ENCODE measurements at places on chromosomes 16 and 17.

GRCh38 chr16:38941-39892 lies 14.2 kb downstream of the POLR3K start:
- DNase-seq = no peak

GRCh38 chr17:40167685-40168261 lies 9.5 kb upstream of the RAPGEFL1 start:
- DNase-seq = no peak

DNA sequence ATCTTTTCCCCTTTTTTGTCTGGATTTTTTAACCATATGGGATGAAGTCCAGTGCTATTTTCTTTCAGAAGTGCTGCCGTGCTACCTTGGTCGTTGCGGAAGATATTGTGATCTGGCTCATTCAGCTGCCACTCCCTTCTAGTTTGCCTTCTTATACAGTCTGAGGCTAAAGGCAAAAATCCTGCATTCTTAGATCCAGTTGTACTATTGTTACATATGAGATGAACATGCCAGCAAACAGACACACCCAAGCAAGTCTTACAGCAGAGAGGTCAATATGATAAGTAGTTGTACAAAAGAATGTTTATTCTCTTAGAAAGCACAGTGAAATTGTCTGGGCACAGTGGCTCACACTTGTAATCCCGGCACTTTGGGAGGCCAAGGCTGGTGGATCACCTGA lies 108.0 kb upstream of the COX10 start:
- DNase-seq = no peak

- no peak for DNase-seq
Observed at GRCh38 chr17:73705594-73705993, 61.3 kb upstream of the SDK2 start.

DNA sequence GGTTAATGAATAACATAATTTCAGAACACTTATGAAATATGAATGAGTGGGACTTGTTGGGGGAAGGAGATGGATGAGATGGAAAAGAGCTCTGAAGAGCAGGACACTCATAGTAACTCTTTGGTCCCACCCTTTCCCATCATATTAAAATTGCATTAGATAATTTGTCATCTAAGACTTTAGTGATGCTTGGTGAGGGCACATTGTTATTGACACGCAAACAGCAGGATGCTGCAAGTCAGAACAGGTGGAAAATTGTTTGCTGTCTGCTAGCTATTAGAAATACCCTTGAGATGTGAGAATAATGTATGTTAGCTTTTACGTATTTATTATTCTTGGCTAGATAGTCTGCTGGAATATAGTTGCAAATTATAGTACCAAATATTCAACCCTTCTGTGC lies 75.7 kb downstream of the TANC2 start:
- DNase-seq = no peak

- DNase-seq = no peak
Observed at GRCh38 chr16:84610376-84610775, 7.5 kb downstream of the COTL1 start.

GRCh38 chr17:76079956-76080767 lies 1.2 kb downstream of the ZACN start:
- DNase-seq = no peak

DNA sequence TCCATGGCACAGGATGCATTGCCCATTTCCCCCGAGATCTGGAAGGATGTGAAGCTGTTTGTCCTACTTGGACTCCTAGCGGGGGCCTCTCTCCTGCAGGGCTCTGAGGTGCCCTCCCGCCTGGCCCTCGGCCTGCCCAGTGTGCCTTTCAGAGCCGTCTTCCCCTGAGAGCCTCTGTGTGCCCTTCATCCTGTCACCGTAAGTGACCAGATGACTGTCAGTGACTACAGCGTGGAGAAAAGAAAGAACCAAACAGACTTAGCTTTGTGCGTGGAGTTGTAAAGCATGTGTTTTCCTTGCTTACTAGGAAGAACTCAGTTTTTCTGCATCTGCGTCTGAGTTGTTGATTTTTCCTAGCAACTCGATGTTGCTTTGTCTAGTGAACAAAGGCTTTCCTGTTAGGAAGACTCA lies 56.1 kb downstream of the BANP start:
- DNase-seq = no peak

- no peak for DNase-seq
Observed at GRCh38 chr16:24151482-24151939, 104.6 kb upstream of the CACNG3 start.

- DNase-seq = no peak
Observed at GRCh38 chr17:63697341-63698286, 2.3 kb downstream of the LIMD2 start.

GRCh38 chr16:66207883-66208265 lies 158.6 kb upstream of the CDH5 start:
- no peak for DNase-seq

DNA sequence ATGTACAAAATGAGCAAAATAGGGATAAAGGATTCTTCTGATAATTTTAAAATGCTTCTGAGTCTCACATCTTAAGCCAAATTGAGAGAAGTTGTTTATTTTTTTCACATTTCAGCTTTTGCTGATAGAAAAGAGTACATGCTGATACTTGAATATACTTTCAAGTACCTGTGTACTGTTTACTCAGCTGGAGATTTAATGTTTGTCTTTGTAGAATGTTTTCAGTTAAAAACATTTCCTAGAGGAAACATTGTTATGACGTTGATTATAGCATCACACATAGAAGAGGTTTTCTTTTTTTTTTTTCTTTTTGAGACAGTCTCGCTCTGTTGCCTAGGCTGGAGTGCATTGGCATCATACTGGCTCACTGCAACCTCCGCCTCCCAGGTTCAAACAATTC lies 19.7 kb downstream of the ESRP2 start:
- DNase-seq = no peak

GRCh38 chr17:1486802-1487695 lies 5.4 kb downstream of the MYO1C start:
- DNase-seq = no peak

GRCh38 chr16:57003439-57004386 lies 14.4 kb downstream of the NLRC5 start:
- DNase-seq = no peak

DNA sequence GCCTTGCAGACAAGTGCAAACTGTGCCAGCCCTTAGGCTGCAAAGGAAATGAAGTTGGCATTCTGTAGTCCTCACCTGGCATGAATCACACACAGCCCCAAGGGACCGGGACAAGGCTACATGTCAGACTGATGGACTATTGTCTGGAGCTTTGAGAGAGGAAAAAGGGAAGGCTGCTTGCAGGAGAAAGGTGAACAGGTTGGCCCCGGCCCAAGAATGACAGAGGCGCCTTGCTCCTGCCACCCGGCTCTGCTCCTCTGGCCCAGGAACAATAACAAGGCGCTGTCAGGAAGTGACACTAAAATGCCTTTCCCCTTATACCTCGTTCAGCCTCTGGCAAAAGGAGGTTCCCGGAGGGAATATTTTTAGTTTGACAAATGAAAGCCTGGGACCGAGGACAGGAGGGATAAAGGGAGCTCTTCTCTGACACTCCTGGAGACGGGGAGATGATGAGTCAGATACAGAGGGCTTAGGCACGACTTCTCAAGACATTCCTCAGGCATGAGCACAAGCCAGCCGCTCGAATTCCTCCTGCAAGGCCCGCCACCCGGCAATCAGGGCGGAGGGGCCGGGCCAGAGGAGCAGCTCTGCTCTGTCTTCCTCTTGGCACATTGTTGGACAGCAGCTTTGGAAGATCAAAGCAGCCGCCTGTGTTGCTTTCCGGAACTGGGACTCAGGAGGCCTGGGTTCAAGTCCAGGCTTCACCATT lies 105.8 kb downstream of the NOG start:
- no peak for DNase-seq

All from cortex of kidney (tissue), 1 donor.